ENCODE measurements at places on chromosomes 1 and 21.

GRCh38 chr1:155909894-155910293 lies 1.3 kb downstream of the RIT1 start:
- DNase-seq = no peak

GRCh38 chr1:167706931-167707877 lies 14.6 kb upstream of the MPZL1 start:
- no peak for DNase-seq

GRCh38 chr1:207462535-207462934 lies 8.4 kb downstream of the CR2 start:
- DNase-seq = no peak

DNA sequence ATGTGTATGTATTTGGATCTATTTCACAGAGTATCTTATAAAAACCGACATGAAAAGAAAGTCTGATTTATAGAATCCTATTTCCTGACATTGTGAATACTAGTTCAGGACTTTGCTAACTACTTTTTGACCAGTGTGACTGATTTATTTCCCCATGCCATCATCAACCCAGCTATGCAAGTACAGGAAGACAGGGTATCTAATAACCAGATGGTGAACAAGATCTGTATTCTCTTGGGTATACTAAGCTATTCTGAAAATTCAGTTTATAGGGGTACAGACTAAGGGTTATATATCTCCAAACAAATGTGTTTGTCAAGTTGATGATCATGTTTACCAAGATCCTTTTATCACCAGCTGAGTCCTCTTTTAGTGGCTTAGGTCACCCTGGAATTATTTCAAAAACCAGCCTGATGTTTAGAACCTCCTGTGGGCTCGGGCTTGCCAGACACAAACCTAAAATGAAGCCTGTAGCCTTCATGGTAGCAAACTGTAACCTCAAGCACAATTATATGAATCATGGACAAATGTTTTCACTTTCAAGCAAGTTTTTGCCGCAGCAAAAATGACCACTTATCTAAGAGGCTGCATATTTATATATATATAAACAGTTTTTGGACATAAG lies 185.1 kb downstream of the FGGY start:
- no peak for DNase-seq

GRCh38 chr1:25192154-25192553 lies 40.1 kb downstream of the SYF2 start:
- DNase-seq = no peak

GRCh38 chr1:223741861-223742260 lies 29.5 kb downstream of the CAPN2 start:
- DNase-seq = no peak

GRCh38 chr1:223142795-223143536 lies at the start of gene TLR5:
Gene TLR5, minus strand, starts transcription at chr1:223143248. Its CDS starts 30,217 bp downstream, at chr1:223113031.
- peak; percentile 60 for DNase-seq

DNA sequence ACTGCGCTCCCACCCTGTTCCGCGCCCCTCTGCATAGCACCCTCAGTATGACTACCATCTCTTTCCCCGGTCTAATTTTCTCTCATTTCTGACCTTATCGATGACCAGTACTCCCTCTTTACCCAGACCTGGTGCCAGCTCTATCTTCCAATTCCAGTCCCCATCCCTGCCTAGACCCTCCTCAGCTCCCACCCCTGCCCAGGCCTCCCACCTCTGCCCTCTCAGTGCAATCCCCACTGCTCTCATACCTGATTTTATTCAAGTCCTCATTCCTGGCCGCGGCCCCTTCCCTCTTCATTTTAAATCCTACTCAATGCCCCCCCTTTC lies 1.3 kb downstream of the USP24 start:
- no peak for DNase-seq

DNA sequence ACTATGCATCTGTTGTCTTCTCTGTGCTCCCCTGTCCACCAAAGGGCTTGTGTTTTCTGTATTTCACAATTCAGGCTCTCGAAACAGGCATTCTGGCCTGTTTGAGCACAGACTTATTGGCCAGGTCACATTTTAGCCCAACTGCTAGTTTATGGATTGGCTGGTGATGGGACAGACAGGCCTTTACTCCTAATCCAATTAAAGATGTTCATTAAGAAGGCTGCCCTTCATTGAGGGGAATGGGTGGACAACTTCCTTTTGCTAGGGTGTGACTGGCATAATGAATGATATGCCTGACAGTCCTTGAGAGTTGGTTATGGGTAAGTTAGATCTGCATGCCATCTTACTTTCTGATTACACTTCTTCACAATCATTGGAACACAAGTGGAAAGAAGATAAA lies 86.4 kb downstream of the LTN1 start:
- DNase-seq = no peak

DNA sequence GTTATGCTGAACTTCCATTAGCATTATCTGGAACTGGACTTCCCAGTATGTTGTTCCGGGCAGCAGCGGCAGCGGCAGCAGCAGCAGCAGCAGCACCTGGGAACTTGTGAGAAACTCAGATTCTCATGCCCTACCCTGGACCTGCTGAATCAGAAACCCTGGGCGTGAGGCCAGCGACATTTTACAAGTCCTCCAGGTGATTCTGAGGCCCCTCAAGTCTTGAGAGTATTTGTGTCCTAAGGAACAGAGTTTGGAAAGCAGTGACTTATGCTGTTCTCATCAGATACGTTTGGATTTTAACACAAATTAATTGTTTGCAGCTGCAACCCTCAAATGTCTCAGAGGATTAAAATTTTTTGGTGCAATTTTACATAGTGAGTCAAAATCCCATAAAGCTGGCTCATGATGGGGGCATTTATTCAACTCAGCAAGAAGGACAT lies 157.2 kb upstream of the KAZN start:
- no peak for DNase-seq

GRCh38 chr1:42442662-42443061 lies 13.2 kb downstream of the ZMYND12 start:
- no peak for DNase-seq

DNA sequence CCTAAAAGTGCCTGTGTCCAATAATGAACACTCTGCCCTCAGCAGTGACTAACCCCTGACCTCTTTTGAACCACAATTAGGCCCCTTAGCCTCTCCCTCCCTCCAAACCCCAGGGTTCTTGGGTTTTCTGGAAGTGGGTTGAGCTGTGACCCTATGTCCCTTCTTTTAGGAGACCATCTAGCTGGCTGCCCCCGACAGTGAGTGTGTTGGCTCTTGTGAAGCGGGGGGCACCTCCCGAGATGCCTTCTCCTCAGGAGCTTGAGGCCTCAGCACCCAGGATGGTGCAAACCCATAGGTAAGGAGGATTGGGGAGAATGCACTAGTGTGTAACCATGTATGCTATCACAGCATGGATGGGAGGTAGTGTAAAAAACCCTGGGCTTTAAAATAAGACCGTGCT lies 7.3 kb downstream of the RUSC1 start:
- DNase-seq = no peak

DNA sequence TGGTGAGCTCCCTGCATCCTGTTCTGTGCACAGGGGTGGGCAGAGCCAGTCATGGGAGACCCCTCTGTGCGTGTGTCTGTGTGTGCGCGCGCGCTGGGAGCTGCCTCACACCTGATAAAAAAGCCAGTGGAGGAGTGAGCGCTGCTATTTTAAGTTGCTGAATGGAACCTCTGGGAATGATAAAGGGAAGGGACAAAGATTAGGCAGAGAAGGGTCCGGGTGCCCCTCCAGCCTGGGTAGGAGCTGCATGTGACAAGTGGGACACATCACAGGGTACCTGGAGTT lies 847 bp downstream of the ADORA1 start:
- DNase-seq = no peak

DNA sequence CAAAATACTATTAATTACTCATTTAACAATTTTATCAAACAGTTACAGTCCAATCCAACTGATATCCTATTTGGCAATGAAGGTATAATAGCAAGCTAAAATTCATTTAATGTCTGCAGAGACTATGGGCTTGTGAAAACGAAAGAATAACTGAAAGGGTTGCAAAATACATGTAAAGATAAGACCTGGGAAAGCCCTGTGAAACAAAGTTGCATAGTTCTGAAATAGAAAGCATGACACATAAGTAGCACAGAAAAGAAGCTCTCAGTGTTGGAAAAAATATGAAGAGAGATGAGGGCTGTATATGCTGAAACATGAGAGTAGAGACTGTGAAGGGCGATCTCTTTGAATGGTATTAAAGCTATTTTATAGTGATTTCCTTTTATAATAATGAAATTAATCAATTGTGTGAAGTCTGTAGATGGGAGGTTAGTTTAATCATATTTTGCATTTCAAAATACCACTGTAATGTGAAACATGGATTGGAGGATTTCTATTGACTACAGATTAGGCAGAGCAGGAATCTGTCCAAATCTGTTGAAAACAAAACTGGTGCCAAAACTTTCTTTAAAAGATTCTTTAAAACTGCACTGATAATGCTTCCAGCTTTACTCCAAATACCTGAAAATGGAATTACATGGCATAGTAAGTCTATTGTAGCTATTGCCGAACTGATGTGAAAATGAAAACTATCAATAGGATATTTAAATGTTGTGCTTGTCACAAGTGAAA lies 1518.9 kb upstream of the B3GALT2 start:
- DNase-seq = no peak

DNA sequence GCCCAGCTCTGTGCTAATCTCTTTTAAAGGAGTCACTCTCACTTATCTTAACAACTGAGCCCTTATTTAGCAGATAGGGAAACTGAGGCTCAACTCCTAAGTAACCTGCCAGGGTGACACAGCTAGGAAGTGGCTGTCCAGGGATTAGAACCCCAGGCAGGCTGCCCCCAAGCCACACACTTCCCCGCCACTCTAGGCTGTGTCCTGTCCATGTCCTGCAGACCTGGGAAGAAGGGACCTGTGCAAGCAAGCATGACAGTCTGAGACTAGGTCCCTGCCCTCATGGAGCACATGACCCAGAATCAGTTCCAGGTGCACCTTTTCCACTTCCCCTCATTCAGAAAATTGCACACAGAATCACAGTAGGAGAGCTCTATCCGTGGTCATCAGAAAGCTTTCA lies 12.2 kb downstream of the KIAA1614 start:
- DNase-seq = no peak

DNA sequence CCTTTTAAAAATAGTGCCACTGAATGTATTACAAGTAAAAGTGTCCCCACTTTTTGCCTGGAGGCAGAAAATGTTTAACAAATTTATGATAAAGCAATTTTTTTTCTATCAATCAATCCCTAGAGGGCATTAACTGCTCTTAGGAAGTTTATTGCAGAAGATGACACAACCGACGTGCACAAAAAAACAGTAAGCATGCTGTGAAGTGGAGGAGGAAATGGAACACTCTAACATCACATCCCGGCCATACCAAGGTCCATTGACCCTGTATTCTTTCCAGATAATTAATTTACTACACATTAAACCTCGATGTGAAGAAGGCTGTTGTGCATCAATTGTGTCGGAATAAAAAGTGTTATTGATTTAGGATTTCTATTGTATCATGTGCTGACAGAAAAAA lies 264.9 kb upstream of the NR5A2 start:
- DNase-seq = no peak

DNA sequence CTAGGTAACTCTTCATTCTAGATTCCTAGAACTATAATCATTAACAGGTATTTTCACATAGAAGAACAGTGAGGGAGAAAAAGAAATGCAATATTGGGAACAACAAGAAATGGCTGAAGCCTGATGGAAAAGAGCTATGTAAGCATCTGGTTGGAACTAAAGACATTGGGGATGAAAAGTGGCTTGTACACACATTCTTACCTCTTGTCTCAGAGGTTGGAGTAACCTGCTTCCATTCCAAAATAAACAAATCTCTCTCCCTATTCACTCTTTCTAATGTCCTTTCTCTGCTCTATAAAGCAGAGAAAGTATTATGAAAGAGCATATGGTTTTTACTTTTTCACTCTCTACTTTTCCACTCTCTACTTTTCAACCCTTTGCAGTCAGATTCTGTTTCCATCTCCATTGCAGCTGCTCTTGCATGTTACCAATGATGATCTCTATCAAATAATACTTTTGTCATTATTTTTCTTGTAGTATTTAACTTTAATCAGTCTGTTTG lies 37.5 kb downstream of the CMPK1 start:
- DNase-seq = no peak

- DNase-seq = no peak
These were observed 1.2 kb upstream of the ST3GAL3 start for GRCh38 chr1:43705982-43706597.

DNA sequence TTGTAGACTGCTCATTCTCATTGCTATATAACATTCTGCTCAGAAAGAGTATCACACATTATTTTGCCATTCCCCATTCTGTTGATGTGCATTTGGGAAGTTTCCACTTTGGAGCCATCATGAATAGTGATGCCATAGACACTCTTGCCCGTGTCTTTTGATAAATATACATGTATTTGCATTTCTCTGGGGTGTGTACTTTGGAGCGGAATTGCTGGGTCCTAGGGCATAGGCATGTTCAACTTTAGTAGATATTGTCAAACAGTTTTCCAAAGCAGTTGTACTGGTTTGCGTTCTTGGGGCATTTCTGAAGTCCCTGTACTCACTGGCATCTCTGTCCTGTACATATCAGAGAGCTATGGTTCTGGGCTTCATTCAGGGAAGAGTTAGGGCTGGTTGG lies 52.1 kb downstream of the PIK3CD start:
- DNase-seq = no peak

DNA sequence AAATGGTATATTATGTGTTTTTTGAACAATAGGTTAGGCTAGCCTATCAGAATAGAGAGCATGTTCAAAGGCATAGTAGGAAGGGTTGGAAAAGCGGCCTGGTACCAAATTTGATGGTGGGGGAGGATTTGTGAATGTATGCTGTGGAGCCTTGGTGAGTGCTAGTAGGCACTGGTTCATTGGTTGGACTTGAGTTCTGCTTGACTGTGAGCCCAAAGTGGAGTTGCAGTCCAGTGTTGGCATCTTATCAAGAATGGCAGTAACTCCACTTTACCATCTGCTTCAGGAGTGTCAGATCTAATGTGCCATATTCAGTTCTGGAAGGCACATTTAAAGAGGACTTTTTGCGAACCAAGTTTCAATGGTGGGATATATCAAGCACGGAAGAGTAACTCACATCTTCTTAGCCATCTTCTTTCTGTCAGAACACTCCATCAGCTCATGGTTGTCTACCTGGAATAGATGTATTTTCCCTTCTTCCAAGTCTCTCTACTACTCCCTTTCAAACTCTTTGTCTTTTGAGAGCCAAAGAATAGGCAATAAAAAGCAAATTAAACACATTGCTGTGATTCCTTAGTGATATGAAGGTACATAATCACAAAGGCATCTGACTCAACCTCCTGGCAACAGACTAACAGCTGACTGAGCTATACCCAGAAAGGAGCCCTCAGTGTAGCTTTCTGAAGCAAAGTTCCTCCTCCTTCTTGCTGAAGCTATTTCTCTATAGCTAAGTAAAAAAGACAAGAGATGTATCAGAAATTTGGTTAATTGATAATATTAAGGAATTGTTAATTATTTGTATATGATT lies 21.7 kb downstream of the LRRC8B start:
- DNase-seq = no peak

- DNase-seq = no peak
These were observed 68.3 kb downstream of the ADARB1 start for GRCh38 chr21:45142469-45143308.
